ENCODE measurements at places on chromosomes 3 and 15.

DNA sequence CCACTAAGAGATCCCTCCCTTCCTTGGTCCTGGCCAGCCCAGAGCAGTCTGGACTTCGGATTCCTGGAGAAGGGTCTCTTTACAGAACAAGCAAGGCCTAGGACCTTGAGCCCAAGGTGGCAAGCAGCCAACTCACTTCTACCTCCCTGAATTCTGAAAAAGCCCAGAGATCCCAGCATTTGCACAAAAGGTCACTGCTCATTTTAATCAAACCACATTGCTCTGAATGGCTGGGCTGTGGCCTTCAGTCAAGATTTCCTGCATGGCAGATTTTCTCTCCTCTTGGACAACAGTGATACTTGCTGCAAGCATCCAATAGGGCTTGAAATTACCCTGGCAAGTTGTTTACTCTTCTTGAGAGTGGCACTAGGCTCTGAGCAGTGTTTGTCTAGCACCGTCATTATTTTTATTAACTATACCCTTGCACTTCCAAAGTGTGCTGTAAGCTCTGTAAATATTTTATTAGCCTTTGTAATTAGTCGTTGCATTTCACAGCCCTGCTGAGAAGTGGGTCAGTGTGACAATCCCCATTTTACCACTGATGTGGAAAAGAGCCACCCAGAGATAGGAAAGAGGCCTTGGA is 274.7 kb upstream of the CTNNB1 start:
- no peak for DNase-seq

DNA sequence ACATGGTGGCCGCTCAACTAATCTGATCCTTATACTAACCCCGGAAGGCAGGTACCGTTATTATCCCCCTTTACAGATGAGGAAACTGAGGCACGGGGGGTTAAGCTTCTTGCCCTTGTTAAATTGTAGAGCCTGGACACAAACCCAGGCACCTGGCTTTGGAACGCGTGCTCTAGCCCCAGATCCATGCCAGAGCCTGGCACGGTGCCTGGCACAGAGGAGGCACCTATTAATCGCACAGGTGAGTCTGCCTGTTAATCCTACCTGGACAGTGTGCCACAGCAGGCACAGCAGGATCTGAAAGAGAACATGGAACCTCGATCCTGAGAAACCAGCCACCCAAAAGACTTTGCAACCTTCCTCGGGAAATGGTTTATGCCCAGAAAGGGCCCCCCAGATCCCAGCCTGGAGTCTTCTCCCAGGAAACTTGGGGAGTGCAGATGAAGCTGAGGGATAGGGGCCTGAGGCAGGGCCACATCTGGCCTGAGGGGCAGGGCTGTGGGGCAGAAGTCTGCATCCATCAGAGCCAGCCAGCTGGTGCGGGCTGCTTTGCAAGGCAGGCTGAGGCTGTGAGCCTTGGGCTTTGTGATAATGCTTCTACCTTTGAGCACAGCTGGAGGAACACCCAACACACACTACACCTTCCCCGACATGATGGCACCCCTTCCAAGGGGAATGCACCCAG is 55.3 kb upstream of the SLC6A1 start:
- DNase-seq, result no peak

DNA sequence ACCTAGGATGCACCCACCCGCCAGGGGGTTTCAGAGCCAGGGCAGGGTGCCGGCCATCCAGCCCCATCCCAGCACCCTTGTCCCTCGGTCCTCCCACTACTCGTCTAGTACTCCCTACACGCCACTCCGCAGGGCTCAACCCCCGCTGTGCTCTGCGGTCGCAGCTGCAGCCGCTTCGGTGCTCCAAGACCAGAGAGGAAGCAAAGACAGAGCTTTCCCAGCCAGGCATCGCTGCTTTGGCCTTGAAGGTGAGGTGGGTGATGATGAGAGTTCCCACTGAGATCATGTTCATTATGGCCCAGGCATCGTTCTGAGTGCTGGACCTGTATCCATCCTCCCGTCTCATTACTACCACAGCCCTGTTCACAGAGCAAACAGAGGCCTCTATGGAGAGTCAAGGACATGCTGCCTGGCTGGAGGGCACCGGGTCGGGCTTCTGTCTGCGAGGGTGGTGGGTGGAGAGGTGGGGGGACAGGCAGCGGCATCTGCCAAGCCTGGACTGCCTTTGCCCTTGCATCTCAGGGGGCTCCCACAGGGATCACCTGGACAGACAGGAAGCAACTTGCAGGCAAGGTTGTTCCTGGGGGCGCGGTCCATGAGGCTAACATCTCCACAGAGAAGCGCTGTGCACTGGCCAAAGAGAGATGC is 66.9 kb downstream of the KLF13 start:
- DNase-seq, result no peak

GRCh38 chr3:124669470-124669869 is 60.8 kb upstream of the UMPS start:
- DNase-seq, result no peak

- no peak for DNase-seq
Observed at GRCh38 chr3:155089495-155089894, 9.4 kb downstream of the MME start.

- no peak for DNase-seq
Observed at GRCh38 chr3:25589783-25590258, 74.9 kb downstream of the TOP2B start.

GRCh38 chr15:25736461-25736860 is 126.7 kb downstream of the ATP10A start:
- DNase-seq, result no peak

DNA sequence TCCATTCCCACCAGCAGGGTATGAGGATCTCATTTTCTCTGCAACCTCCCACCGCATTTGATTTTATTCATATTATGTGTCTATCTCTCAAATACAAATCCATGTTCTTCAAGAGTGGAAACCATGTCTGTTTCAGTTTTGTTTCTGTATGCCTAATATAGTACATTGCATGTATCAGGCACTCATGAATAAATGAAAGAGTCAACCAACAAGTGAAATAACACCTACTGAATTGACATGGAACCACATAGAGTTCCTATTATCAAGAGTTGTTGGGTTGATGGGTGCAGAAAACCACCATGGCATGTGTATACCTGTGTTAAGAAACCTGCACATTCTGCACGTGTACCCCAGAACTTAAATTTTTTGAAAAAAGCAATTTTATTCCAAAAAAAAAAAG is 466.8 kb downstream of the LPP start:
- DNase-seq, result no peak

DNA sequence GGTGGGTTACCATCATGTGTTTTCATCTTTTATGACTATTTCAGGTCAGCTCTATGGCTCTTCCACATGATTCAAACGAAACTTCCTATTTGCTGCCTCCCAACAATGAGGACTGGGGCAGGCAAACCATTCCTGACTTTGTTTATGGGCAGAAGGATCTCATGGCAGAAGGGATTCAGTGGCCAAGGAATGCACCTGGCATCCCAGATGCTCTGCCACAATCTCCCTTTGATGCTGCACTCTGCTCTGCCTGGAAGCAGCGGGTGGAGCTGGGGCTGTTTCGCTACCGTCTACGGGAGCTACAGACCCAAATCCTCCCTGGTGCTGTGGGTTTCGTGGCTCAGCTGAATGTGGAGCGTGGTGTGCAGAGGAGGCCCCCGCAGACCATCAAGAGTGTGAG is 6.8 kb downstream of the GDPGP1 start:
- DNase-seq, result no peak

Data from activated CD8-positive, alpha-beta memory T cell treated with anti-CD3 and anti-CD28 coated beads for 4 hours (primary cell).